ENCODE measurements at places on chromosomes 1 and 21. TPM values are rescaled to one million over a fixed set of nuclear protein-coding genes. Genes with fewer than 3 reads are reported as not detected.
A peak's percentile ranks its signal among the peaks of the same experiment; 100 is the strongest.

DNA sequence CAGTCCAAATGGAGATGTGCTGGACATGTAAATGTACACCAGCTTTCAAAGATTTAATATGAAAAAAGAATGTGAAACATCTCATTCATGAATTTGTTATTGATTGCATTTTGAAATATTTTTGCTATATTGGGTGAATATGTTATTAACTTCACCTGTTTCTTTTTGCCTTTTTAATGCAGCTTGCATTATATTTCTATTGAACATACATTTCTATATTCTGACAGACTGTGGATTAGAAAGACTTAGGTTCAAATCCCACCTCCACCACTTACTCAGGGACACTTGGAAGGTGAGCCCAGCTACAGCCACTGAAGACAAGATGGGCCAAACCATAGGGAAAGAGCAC, 37.8 kb downstream of the LRRN2 start:
- DNase-seq: no peak

- DNase-seq: no peak
These were observed 230.3 kb upstream of the USP24 start for GRCh38 chr1:55445416-55445815.

DNA sequence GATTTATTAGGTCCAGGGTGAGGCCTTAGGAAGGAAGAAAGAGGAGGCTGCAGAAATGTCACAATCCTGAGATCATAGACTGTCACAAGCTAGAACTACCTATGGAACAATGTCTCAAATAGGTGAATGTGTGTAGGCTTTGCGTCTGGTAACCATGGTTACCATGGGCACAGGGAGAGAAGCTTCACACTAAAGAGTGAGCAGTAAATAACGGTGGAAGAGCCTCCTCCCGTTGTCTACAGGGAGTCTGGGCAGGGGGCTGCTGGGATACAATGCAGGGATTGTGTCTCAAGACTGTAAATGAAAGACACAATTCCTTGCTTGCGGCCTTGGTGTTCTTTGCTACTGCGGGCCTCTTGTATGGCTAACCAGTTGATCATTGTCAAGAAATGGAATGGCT, 28.2 kb upstream of the KCNJ6 start:
- no peak for DNase-seq

GRCh38 chr1:26119892-26120608, 8.4 kb downstream of the PDIK1L start:
- no peak for DNase-seq

DNA sequence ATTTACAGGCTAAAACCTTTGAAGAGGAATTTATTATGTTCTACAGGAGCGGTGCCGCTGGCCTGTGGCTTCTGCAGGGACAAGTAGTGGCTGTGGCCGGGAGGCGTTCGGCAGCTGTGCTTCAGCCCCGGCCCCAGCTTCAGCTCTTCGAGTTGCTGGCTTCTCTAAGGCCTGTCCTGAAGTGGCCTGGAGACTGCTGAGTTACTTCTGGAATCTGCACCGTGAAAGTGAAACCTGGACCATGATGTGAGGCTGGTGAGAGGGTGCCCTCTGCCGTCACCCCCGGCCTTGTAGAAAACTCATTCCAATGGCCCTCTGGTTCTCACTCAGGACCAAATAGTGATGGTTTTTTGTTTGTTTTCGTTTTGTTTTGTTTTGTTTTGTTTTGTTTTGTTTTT, 48.1 kb downstream of the PRKCZ start:
- DNase-seq: peak; percentile 71

GRCh38 chr1:219988387-219988786, 57.9 kb downstream of the EPRS1 start:
- no peak for DNase-seq

GRCh38 chr1:92949937-92950817, 11.1 kb downstream of the DIPK1A start:
- no peak for DNase-seq

DNA sequence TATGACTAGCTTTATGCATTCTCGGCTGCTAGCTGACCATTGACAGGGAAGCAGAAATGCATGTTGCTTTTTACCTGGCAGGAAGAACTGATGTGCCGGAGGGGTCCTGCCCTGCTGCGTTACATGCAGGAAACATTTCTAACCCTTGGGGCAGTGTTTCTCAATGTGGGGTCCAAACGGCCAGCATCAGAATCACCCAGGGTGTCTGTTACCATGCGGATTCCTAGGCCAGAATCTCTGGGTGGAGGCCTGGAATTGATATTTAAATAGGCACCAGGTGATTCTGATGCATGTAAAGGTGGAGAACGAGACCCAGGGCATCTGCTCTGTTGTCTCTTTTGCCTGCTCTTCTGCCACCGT, 182.7 kb downstream of the PCP4 start:
- no peak for DNase-seq

DNA sequence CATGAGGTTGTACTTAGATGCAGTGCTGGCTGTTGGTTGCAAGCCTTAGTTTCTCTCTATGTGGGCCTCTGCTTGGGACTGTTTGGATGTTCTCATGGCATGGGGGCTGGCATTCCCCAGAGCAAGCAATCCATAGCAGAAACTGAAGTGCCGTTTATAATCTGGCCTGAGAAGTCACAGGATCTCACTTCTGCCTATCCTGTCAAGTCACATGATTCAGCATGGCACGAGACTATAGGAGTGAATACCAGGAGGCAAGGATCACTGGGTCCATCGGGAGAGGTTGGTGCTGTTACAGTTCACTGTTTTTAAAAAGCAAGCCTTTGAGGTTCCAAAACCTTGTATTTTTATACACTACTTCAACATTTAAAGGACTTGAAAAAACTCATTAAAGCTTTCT, 16.7 kb downstream of the COLGALT2 start:
- no peak for DNase-seq

DNA sequence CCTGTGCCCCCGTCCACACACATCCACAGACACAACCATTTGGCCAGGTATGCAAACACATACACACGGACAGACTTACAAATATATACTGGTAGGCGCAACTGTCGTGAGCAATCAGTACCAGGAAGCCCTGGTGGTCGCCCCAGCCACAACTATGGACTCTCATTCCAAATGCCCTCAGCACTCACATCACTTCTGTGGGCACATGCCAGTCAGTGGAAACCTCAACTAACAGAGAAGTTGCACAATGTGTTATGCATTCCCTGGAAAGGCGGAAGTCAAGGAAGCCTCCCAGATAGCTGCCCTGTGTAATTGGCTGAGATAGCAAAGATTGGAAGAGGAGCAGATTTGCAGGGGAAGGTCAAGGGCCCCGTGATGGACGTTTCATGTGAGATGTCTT, 1.4 kb upstream of the HEYL start:
- no peak for DNase-seq

GRCh38 chr1:169427081-169427641, at the start of gene CCDC181:
TSS of gene CCDC181 (minus strand) at chr1:169427474. CDS start at chr1:169424927, 2,547 bp downstream.
- DNase-seq: peak; percentile 34

DNA sequence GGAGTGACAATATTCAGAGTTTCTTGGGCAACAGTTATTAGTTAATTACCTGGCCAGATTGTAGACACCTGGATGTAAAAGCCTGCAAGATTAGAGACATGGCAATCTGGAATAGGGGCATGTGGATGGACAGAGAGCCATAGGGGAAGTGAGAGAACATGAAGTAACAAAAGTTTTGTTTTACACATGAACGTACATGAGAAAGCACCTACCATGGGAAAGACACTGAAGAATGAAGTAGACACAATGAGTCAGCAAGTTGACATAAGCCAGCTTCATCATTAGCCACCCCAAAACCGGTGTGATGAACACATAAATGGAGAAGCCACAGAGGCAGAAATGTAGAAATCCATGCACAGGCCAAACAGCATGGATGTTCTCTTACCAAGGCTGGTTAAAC, 462.1 kb upstream of the C1orf87 start:
- no peak for DNase-seq

- DNase-seq: no peak
These were observed 66.5 kb downstream of the AK4 start for GRCh38 chr1:65214340-65215027.

- DNase-seq: no peak
These were observed 1.5 kb downstream of the TTC34 start for GRCh38 chr1:2799811-2800663.

DNA sequence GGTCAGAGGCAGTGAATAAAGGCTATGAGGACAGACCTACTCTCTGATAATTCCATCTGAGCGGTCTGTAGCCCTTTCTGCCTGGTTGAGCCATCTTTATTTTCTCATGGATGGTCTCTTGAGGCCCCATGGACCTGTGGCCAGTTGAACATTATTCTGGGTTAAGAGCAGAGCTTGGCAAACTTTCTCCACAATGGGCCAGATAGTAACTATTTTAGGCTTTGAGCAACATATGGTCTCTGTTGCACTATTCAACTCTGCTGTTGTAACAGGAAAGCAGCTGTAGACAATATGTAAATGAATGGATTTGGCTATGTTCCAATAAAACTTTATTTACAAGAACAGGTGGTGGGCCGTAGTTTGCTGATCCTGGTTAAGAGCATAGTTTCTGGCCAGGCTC, 62.7 kb downstream of the KAZN start:
- DNase-seq: peak; percentile 65

GRCh38 chr1:61202854-61203598, 120.7 kb downstream of the NFIA start:
- DNase-seq: peak; percentile 88

DNA sequence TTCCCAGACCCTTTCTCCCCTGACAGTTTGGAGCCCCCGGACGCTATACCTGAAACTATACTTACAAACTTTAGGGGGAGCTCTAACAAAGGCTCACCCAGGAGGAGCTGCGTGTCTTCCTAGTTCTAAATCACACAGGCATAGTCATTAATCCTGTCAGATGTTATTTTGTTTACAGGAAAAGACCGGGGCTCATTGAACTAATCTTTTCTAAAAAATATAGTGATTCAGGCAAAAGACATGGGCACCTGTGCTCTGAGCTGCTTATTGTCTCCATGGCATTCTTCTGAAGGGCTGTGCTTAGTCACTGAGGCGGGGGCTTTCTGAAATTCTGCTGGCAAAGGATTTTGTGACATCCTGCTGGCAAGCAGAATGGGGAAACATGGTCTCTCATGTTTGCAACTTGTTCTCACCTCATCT, 1577.0 kb downstream of the NCAM2 start:
- DNase-seq: no peak

DNA sequence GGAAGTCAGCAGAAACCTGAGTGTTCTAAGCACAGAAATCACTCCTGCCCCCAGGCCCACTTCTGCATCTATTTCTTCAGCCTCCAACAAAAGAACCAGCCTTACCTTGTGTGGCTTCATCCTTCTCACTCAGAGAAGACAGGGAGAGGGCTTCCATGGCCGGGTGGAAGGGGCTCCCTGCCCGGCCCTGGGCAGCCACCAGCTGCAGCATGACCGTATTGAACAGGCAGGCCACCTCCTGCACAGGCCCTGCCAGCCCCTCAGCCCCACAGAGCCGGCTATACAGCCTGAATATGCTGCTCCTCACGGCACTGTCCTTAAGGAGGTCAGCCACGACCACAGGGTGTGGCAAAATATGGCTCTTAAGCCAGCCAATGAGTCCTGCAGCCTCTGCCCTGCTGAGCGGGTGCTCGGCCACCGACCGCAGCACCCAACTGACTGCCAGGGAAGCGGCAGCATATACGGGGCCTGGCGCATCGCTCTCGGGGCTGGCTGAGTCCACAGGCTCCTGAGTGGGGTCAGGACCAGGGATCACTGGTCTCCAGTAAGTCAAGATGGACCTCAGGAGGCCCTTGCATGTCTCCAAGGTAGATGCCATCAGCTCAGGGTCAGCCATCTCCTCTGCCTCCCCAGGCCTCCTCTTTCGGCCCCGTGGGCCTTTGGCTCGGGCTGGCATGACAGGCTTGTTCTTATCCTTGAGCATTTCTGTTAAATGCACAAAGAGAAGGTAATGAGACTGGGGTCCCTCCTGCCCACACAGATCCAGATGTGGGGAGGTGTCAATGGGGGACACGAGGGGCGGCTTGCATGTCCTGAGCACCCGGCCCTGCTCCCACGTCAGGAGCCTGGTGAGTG, 17.9 kb downstream of the MRAP start:
- DNase-seq: no peak

DNA sequence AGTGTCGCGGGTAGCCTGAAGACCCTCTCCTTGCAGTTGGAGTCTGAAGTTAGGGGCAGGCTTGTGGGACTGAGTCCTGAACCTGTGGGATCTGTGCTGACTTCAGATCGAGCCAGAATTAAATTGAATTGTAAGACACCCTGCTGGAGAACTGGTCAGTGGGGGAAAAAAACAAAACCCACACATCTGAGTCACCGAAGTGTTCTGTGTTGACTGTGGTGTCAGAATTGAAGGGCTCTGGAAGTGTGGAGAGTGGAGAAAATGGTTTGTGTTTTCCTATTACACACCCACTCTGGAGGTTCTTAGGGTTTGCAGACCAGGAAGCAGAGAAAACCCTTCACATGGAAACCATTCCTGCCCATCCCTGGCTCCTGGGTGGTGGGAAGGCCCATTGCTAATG, 209.5 kb upstream of the GALNT2 start:
- no peak for DNase-seq

- DNase-seq: no peak
These were observed 43.8 kb downstream of the GPR52 start for GRCh38 chr1:174491606-174492005.

- peak; percentile 46 for DNase-seq
These were observed 2.4 kb downstream of the TP73 start for GRCh38 chr1:3654549-3655281.

DNA sequence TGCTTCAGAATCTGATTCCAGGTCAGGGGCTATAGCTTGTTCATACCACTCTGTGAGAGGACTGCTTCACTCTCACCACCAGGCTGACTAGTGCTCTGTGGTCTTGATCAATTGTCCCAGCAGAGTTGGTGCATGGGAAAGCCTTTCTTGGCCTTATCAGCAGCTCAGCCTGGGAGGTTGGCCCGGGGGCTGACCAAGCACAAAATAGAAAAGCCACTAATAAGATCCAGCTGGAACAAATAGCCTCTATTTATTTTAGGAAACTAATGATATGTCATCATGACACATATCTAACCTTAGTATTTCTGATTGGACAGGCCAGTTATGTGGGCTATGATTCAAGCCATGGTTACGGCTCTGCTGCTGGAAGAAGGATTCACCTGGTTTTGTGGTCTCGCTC, 134.2 kb downstream of the GDAP2 start:
- no peak for DNase-seq

GRCh38 chr1:109186733-109187086, 27.0 kb upstream of the SARS1 start:
- DNase-seq: peak; percentile 76

DNA sequence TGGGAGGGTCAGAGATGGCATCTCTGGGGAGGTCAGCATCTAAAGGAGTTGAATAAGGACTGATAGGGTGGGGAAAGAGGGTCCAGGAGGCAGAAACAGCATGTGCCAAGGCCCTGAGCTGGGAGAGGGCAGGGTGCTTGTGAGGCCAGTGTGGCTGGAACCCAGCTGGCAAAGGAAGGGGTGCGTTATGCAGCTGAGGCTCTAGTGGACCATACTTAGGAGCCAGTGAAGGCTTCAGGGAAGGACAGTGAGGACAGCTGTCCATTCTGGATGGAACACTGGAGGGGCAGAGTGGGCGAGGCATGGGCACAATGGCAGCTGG, 57.1 kb upstream of the RPL11 start:
- DNase-seq: no peak

- DNase-seq: no peak
These were observed 1.7 kb upstream of the LAMB3 start for GRCh38 chr1:209653915-209654351.

The RTCA gene
- 37.1 TPM for total RNA-seq

The ELK4 gene
- 51.5 TPM for total RNA-seq

The CCDC17 gene
- 0.70 TPM for total RNA-seq

The LCE1C gene
- total RNA-seq: not detected

The SELE gene
- 3.4 TPM for total RNA-seq

The RC3H1 gene
- 32.7 TPM for total RNA-seq

The TSPAN1 gene
- 50.6 TPM for total RNA-seq

The FCRLA gene
- 0.34 TPM for total RNA-seq

The LAD1 gene
- total RNA-seq: 20.1 TPM

The C1orf210 gene
- 22.5 TPM for total RNA-seq

The ZBTB8A gene
- total RNA-seq: 9.8 TPM

The CLIC6 gene
- total RNA-seq: 21.2 TPM
